ENCODE measurements at places on chromosomes 11 and 22.

DNA sequence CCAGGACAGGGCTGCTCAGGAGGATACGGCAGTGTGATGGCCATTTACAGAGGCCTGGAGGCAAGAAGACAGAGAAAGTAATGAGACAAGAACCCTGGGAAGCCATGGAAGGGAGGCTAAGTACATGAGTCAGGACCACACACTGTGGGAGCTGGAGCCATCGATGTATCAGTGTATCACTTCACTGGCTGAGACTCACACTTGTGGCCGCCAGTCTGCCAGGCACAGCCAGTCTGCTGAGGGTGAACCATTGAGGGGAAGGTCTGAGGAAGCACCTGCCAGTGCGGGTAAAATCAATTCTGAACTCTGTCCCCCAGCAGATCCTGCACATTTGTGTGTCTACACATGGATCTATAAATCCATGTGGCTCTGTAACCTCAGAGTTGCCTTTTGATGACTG is 195.6 kb downstream of the GRIK4 start:
- no peak for DNase-seq

DNA sequence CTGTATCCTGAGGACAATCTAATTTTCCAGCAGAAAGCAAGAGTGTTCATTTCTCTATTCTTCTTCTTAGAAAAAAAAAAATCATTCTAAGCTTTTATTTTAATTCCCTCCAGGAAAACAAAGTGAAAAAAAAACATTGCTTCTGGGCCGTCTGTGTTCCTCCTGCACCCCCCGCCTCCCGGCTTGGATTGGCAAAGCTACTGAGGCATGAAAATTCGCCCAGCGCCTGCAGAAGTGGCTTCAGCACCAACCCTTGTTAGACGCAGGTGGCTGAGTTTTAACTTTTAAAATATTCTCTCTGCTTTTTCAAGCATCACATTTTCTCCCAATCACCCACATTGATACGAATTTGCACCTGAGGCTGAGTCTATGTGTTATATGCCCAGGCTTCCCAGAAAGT is 401.6 kb downstream of the BRD1 start:
- DNase-seq, result no peak

DNA sequence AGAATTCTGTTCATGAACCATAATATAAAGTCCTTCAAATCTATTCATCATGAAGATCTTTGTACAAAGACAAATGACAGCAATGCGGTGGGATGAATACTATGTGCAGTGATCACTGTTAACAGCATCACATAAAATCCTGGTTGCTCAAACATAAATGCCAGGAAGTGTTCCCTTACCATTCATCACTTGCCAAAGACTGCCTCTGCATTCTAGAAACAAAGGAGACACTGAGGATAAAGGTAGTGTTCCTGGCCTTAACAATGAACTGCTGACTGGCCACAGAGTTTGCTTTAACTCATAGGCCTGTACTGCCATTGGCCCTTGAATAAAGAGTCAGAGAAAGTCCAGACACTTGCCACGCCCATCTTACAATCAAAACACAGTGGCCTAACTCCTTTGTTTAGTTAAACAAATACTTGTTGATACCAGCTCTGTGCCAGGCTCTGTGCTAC is 29.5 kb downstream of the C2CD3 start:
- no peak for DNase-seq

DNA sequence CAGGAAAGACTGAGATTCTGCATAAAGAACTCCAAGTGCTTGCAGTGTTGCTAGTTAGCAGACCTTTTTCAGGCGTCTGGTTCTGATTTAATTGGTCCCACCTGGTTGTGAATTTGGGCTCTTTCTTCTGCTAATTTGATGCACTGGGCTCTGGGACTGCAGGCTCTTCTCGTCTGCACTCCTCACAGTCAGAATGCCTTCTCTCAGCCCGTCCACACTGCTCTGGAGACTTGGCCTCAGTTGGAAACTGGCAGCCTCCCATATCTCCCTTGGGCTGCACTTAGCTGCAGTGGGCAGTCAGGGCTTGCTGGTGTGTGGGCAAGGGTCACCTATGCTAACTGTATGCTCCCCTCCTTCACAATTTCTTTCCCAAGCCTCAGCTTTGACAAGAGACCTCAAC is 1.5 kb downstream of the TRIM6 start:
- DNase-seq, result no peak

DNA sequence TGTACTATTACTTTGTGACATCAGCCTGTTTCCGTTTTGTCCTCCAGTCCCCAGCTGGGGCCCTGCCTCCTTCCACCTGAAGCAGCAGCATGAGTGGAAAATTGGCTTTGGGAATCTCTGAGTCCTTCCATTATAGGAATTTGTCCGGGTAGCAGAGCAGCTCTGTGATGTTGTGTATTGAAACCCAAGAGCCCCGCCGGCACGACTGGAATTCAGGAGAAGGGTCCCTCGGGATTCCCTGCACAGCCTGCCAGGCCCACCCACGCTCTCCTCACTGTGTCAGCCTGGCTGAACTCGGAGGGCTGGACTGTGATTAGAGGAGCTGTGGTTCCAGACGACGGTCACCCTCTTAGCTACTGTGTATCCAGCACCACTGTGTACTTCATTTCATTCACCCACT is 18.8 kb upstream of the TSPAN18 start:
- no peak for DNase-seq

- no peak for DNase-seq
Measured at GRCh38 chr11:20031155-20032001, 128.9 kb downstream of the DBX1 start.

GRCh38 chr11:66858939-66859685 is 2.2 kb downstream of the LRFN4 start:
- DNase-seq, result no peak

DNA sequence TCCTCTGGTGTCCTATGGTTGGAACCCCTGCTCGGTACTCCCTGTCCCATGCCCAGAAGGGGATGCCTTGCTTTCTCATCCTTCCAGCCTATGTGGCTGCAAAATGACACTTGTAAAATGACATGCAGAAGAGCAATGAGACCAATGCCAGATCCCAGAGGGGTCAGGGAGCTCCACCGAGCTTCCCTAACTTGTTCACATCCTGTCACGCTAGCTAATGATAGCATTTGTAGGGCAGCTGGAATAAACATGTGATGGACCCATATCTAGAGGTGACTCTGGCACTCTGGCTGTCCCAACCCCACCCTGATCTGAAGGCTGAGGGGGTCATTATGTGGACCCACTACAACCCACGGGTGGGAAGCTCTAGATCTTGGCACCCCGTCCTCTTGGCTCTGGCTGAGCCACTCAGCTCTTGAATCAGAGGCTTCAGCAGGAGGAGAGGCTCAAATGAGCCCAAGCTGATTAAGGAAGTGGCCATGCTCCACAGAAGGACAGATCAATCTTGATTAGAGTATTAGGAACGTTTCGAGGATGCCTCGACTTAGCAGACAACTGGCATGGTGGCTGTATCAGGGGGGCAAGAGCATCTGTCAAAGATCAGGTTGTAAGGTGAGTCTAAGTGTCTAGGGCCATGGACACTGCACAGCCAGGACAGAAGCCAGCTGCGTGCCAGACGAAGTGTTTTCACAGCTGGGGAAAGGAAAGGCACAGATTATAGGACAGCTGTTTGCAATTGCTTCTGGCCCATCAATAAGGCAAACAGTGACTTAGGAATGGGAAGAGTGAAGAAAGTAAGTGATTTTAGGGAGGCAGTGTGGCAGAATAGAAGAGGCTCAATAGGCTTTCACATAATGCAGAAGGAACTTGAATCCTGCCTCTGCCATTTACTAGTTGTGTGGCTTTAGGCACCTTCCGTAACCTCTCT is 182.8 kb downstream of the KIRREL3 start:
- no peak for DNase-seq

- no peak for DNase-seq
Measured at GRCh38 chr11:128300785-128301184, 286.6 kb downstream of the ETS1 start.

Data from cortex of kidney (tissue), 1 donor.